Activated T-cell treated with anti-CD3 and anti-CD28 coated beads, Interleukin-2, amount 50 U/mL, for 72 hours (primary cell): ENCODE measurements at places on chromosomes 7 and 10. TPM values are rescaled to one million over a fixed set of nuclear protein-coding genes. Genes with fewer than 3 reads are reported as not detected.
A peak's percentile ranks its signal among the peaks of the same experiment; 100 is the strongest.

GRCh38 chr7:7862393-7862792 lies 106.2 kb upstream of the GLCCI1 start:
- peaks cover 10% of the 10 kb centered on the region for H3K4me1 ChIP-seq
- no peaks in the 10 kb centered on the region for H3K27me3 ChIP-seq
- no peak overlapping the region for H3K27ac ChIP-seq
- no peak for DNase-seq

SGCE gene
- total RNA-seq = 1.6 TPM

TEX36 gene
- not detected for total RNA-seq

DNA sequence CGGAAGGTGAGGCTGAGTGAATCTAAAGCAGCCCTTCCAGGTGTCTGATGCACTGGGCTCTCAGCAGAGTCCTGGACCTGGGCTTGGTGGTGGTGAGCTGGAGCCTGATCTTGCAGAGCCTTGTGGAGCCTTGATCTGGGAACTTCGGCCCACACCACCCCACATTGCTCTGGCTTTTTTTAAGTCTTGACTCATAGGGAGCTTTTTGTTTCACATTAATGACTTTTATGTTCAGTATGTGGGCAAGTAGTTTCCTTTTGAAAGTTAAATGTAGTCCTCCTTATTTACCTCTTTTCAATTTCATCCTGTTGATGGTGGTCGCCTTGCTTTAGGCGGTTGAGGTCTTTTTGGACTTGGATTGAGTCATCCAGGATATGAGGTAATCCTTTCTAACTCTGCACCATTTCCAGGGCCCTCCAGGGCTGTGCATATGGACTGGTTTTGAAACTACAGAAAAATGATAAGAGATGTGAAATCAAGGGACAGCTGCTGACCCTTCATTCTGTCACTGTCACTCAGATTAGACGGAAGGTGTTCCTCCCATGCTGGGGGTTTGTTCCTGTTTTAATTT lies 2.9 kb upstream of the NRAP start:
- peaks cover 31% of the 10 kb centered on the region for H3K27me3 ChIP-seq
- peaks cover 7% of the 10 kb centered on the region for H3K4me1 ChIP-seq
- peak overlapping the region; percentile 12 for H3K27ac ChIP-seq
- H3K4me3 ChIP-seq = peak overlapping the region; percentile 25
- no peaks in the 10 kb centered on the region for H3K36me3 ChIP-seq

DNA sequence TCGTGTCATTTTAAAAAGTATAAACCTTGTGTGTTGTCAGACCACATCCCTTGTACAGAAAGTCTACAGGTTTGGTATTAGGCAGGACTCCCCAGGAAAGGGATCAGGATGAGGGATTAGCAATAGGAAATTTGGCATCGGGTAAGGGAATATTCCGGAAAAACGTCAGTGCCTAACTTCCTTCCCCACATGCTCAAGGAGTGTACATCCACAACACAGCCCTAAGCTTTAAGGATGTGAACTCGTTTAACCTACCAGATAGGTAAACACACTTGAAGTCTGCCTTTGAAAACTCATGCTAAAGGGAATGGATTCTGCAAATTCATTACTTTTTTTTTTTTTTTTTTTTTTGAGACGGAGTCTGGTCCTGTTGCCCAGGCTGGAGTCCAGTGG lies 194.9 kb downstream of the SKIDA1 start:
- no peaks in the 10 kb centered on the region for H3K4me1 ChIP-seq
- no peak overlapping the region for H3K27ac ChIP-seq
- DNase-seq = no peak
- H3K4me3 ChIP-seq = no peak overlapping the region
- H3K36me3 ChIP-seq = no peaks in the 10 kb centered on the region

GRCh38 chr7:78315119-78315518 lies 516.5 kb downstream of the PHTF2 start:
- H3K4me3 ChIP-seq = no peak overlapping the region
- H3K27ac ChIP-seq = no peak overlapping the region
- H3K4me1 ChIP-seq = no peaks in the 10 kb centered on the region
- H3K27me3 ChIP-seq = peaks cover 7% of the 10 kb centered on the region
- no peak for DNase-seq

DNA sequence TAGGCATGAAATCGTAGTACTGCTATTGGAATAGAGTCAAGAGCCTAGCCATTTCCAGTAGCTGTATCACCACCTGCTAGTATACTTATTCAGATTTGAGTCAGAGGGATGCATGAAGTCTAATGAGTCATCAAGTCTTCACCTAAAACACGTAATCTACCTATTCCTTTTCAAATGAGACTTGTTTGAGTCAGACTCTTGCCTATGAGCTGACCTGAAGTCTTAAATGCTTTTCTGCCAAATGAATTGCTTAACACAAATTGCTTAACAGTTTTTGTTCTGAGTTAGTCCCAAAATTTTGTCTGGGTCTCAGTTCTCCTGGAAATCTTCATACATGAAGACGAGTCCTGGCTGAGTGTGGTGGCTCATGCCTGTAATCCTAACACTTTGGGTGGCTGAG lies 165.2 kb downstream of the GNAT3 start:
- H3K27ac ChIP-seq = no peak overlapping the region
- no peaks in the 10 kb centered on the region for H3K36me3 ChIP-seq
- H3K27me3 ChIP-seq = peaks cover 8% of the 10 kb centered on the region
- no peak for DNase-seq
- peak overlapping the region; percentile 1 for H3K4me3 ChIP-seq

- no peak for DNase-seq
- H3K4me3 ChIP-seq = no peak overlapping the region
- no peaks in the 10 kb centered on the region for H3K27me3 ChIP-seq
- H3K27ac ChIP-seq = no peak overlapping the region
- peaks cover 2% of the 10 kb centered on the region for H3K36me3 ChIP-seq
These were observed 602.2 kb downstream of the LRMDA start for GRCh38 chr10:76033457-76034196.

FEZF1 gene
- total RNA-seq = not detected

ANKRD30A gene
- total RNA-seq = not detected

LBX1 gene
- total RNA-seq = not detected

GRCh38 chr7:104908636-104909035 lies 105.4 kb upstream of the KMT2E start:
- no peak overlapping the region for H3K4me3 ChIP-seq

GRCh38 chr7:90455163-90456030 lies 14.0 kb upstream of the PTTG1IP2 start:
- peak; percentile 16 for DNase-seq
- H3K27ac ChIP-seq = no peak overlapping the region
- peaks cover 10% of the 10 kb centered on the region for H3K27me3 ChIP-seq
- H3K36me3 ChIP-seq = no peaks in the 10 kb centered on the region
- no peak overlapping the region for H3K4me3 ChIP-seq
- H3K4me1 ChIP-seq = peaks cover 6% of the 10 kb centered on the region

DNA sequence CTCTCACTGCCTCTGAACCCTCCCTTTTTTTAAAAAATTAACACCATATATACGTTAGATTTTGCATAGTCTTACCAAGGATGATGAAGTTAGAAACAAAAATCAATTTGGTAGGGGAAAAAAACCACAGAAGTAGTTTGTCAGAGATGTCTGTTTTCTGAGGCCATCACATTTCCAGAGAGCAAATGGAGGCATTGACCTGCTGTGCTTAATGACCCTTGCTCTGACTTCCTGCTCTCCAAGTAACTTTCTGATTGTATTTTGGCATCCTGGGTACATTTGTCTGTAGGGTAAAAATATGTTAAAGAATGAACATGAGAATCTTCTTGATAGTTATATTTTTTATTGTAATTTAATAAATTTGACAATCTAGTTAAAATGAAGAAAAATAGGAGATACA lies 140.2 kb downstream of the LCOR start:
- H3K27ac ChIP-seq = no peak overlapping the region
- no peaks in the 10 kb centered on the region for H3K27me3 ChIP-seq
- DNase-seq = no peak
- H3K36me3 ChIP-seq = no peaks in the 10 kb centered on the region
- no peak overlapping the region for H3K4me3 ChIP-seq

GRCh38 chr10:6384847-6385246 lies 182.1 kb downstream of the PFKFB3 start:
- H3K4me3 ChIP-seq = no peak overlapping the region
- no peak overlapping the region for H3K27ac ChIP-seq
- H3K36me3 ChIP-seq = peaks cover 27% of the 10 kb centered on the region
- peaks cover 52% of the 10 kb centered on the region for H3K4me1 ChIP-seq
- H3K27me3 ChIP-seq = no peaks in the 10 kb centered on the region

DNA sequence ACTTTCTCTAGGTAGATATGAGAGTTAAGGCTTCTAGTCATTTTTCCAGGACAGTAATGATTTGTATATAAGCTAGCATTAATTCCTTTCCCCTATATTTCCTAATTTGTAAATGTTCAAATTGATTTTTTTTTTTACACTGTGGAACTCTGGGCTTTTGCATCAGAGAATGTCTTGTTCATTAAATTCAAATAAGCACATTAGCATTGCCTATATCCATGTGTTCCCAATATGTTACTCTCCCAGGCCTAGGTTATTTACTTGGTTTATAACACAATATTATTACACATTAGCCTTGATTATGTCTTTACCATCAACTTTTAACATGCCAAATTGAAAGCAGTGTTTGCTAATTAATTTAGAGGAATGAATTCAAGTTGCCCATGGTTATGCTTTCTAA lies 83.4 kb upstream of the SAMD8 start:
- no peak for DNase-seq
- H3K27ac ChIP-seq = peak overlapping the region; percentile 18
- H3K27me3 ChIP-seq = no peaks in the 10 kb centered on the region
- peaks cover 4% of the 10 kb centered on the region for H3K4me1 ChIP-seq
- no peaks in the 10 kb centered on the region for H3K36me3 ChIP-seq

DNA sequence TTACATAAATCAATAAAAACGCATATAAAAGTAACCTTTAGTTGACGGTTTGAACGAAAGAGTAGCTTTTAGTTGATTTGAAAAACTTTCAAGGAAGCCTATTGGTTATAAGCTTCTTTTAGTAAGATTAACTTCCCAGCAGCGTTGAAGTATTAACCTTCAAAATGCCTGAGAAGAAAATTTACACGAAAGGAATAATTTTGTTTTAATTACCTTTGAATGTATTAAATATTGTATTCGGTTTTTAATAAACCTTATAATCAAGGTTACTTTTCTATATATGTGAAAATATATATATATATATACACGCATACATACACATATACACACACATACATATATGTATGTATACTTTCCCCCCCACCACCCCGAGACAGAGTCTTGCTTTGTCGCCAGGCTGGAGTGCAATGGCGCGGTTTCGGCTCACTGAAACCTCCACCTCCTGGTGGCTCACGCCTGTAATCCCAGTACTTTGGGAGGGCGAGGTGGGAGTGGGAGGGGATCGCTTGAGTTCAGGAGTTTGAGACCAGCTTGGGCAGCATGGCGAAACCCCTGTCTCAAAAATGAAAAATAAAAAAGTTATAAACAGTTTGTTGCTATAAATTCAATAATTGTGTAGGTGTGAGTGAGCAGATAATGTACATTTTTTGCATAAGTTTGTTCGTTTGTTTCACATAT lies 57.6 kb upstream of the EZH2 start:
- H3K4me1 ChIP-seq = peaks cover 33% of the 10 kb centered on the region
- H3K27me3 ChIP-seq = no peaks in the 10 kb centered on the region
- peak overlapping the region; percentile 96 for H3K4me3 ChIP-seq
- peak; percentile 79 for DNase-seq
- H3K27ac ChIP-seq = peak overlapping the region; percentile 100

ACTL6B gene
- total RNA-seq = not detected

GRCh38 chr10:7532723-7533498 lies 122.1 kb upstream of the SFMBT2 start:
- peaks cover 8% of the 10 kb centered on the region for H3K27me3 ChIP-seq
- H3K27ac ChIP-seq = no peak overlapping the region
- H3K4me1 ChIP-seq = no peaks in the 10 kb centered on the region
- peaks cover 3% of the 10 kb centered on the region for H3K36me3 ChIP-seq

- no peaks in the 10 kb centered on the region for H3K27me3 ChIP-seq
- H3K36me3 ChIP-seq = peaks cover 7% of the 10 kb centered on the region
- peaks cover 21% of the 10 kb centered on the region for H3K4me1 ChIP-seq
- peak overlapping the region; percentile 17 for H3K27ac ChIP-seq
These were observed 16.6 kb upstream of the ITIH2 start for GRCh38 chr10:7686351-7687171.

DNA sequence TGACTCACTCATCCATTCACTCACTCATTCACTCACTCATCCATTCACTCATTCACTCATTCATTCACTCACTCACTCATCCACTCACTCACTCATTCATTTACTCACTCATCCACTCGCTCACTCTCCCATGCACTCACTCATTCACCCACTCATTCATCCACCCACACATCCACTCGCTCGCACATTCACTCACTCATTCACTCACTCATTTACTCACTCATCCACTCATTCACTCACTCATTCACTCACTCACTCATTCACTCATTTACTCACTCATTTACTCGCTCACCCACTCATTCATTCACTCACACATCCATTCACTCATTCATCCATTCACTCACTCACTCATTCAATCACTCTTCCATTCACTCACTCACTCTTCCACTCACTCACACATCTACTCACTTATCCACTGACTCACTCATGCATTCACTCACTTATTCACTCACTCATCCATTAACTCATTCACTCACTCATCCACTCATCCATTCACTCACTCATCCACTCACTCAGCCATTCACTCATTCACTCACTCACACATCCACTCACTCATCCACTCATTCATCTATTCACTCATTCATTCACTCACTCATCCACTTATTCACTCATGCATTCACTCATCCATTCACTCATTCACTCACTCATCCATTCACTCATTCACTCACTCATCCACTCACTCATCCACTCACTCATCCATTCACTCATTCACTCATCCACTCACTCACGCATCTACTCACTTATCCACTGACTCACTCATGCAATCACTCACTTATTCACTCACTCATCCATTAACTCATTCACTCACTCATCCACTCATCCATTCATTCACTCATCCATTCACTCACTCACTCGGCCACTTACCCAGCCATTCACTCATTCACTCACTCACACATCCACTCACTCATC lies 74.0 kb downstream of the CARD11 start:
- no peak overlapping the region for H3K27ac ChIP-seq
- peaks cover 23% of the 10 kb centered on the region for H3K36me3 ChIP-seq
- no peak overlapping the region for H3K4me3 ChIP-seq
- H3K27me3 ChIP-seq = no peaks in the 10 kb centered on the region

HOXA5 gene
- total RNA-seq = not detected

LOXL4 gene
- not detected for total RNA-seq

- H3K27ac ChIP-seq = no peak overlapping the region
- no peak for DNase-seq
- H3K4me3 ChIP-seq = no peak overlapping the region
- peaks cover 6% of the 10 kb centered on the region for H3K27me3 ChIP-seq
- H3K36me3 ChIP-seq = no peaks in the 10 kb centered on the region
These were observed 91.4 kb upstream of the NEBL start for GRCh38 chr10:20988357-20988983.

GRCh38 chr7:129657363-129657762 lies 45.8 kb downstream of the NRF1 start:
- DNase-seq = no peak
- peaks cover 22% of the 10 kb centered on the region for H3K4me1 ChIP-seq
- H3K4me3 ChIP-seq = no peak overlapping the region
- peaks cover 19% of the 10 kb centered on the region for H3K36me3 ChIP-seq
- no peak overlapping the region for H3K27ac ChIP-seq

- H3K27me3 ChIP-seq = no peaks in the 10 kb centered on the region
- DNase-seq = no peak
- peaks cover 15% of the 10 kb centered on the region for H3K36me3 ChIP-seq
- H3K4me3 ChIP-seq = no peak overlapping the region
- no peak overlapping the region for H3K27ac ChIP-seq
- no peaks in the 10 kb centered on the region for H3K4me1 ChIP-seq
These were observed 179.1 kb downstream of the DNAJC1 start for GRCh38 chr10:21824409-21824808.

GPAM gene
- total RNA-seq = 10.6 TPM

GIMAP2 gene
- 47.8 TPM for total RNA-seq

ADCY1 gene
- 58.9 TPM for total RNA-seq

GRCh38 chr7:101450064-101450463 lies 87.4 kb downstream of the COL26A1 start:
- no peak overlapping the region for H3K27ac ChIP-seq
- H3K27me3 ChIP-seq = no peaks in the 10 kb centered on the region
- no peaks in the 10 kb centered on the region for H3K36me3 ChIP-seq
